ENCODE measurements at places on chromosomes 7 and 10.

- DNase-seq: no peak
Measured at GRCh38 chr7:4803397-4804241, 28.2 kb downstream of the AP5Z1 start.

DNA sequence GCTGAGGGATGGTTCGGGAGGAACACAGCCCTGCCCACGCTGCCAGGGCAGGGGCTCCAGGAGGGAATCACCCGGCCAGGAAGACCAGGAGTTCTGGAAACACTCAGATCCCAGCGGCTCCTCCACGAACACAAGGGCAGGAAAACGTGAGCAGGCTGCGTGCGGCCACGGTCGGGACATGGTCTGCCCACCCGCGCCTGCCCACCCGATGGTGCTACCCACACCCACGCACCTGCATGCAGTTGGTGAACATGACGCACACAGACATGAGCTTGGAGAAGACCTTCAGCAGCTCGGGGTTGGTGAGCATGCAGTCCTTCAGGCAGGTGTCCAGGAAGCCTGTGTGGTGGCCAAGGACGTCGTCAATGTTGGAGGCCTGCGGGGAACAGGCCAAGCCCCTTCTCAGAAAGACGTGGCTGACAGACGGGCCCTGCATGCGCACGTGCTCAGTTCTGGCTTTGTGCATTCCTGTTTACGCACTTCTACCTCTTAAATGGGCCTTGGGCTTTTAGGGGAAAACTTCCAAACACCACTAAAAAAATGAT is 6.2 kb upstream of the ADAM8 start:
- no peak for DNase-seq

DNA sequence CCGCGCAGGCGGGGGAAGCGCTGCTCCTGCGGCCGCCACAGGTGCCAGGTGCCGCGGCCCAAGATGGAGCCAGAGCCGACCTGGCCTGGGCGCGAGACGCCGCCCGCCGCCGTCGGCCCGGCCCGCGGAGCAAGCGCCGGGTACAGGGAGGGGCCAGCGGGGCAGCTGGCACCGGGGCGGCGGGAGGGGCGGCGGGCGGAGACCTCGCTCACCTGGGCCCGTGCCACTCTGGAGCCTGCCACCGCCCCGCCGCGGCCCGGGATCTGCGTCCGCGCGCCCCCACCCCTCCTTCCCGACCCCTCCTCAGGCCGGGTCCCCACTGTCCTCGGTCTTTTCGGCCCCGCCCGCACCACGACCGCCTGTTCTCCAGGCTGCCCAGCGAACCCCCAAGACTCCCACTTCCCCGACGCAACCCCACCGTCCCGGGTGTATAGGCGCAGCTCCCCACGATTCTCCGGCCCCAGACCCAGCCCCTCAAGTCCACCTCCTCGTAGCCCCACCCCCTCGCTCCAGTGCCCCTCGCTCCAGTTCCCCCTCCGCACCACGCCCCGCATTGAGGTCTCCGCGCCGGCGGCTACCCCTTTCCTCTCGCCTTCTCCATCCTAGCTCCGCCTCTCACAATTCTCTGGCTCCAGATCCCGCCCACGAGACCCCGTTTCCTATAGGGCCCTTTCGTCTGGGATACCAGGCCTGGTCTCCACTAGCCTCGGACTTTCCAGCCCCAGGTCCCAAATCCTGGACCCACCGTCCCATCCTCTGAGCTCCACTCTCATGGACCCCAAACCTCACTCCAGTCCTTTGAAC is at the start of gene GPRIN2:
TSS of gene GPRIN2 (minus strand) at position 144 of the 804 bp plus-strand sequence. CDS start 5,922 bp downstream, outside the sequence.
- DNase-seq: peak; percentile 17

DNA sequence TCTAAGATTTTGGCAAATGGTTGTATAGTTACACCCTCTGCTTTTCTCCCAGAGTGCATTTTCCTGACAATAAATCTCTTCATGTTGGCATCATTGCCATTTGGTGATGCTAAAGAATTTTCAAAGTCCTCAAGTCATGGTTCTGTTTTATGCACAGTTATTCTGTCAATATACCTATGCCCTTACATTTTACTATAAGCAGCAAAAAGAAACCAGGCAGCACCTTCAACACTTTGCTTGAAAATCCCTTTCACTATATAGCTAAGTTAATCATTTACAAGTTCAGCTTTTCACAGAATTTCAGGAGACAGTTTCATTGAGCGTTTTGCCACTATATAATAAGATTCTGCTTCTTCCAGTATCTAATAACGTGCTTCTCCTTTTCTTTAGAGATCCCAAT is 22.6 kb downstream of the FIGNL1 start:
- no peak for DNase-seq

GRCh38 chr10:106793617-106794016 is 370.9 kb downstream of the SORCS1 start:
- no peak for DNase-seq

GRCh38 chr10:18075881-18076280 is 64.3 kb upstream of the CACNB2 start:
- no peak for DNase-seq

DNA sequence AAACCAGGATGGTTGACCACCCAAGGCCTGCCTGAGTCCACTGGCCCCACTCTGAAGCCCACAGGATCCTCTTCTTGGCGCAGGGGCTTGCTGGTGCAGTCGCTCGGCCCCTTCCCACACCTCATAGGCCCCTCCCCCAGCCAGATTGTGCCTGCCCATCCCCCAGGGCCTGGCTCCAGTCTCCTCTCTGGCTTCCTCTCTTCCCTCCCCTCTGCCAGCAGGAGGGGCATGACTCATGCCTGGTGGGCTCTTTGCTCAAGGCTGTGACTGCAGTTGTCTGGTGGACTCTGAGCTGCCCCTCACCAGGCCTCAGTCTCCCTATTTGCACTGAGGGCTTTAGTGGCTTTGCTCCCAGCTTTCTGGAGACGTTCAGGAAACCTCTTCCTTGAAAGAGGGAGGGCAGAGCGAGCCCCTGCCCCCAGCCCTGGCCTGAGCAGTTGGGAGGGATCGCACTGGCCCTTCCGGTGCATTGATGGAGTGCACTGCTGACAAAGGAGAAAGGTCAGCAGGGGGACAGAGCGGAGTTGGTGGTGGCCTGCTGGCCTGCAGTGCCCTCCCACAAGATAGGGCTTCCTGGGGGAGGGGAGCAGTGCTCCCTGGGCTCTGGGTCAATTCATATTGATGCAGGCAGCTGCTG is 60.7 kb downstream of the ZMIZ1 start:
- no peak for DNase-seq

DNA sequence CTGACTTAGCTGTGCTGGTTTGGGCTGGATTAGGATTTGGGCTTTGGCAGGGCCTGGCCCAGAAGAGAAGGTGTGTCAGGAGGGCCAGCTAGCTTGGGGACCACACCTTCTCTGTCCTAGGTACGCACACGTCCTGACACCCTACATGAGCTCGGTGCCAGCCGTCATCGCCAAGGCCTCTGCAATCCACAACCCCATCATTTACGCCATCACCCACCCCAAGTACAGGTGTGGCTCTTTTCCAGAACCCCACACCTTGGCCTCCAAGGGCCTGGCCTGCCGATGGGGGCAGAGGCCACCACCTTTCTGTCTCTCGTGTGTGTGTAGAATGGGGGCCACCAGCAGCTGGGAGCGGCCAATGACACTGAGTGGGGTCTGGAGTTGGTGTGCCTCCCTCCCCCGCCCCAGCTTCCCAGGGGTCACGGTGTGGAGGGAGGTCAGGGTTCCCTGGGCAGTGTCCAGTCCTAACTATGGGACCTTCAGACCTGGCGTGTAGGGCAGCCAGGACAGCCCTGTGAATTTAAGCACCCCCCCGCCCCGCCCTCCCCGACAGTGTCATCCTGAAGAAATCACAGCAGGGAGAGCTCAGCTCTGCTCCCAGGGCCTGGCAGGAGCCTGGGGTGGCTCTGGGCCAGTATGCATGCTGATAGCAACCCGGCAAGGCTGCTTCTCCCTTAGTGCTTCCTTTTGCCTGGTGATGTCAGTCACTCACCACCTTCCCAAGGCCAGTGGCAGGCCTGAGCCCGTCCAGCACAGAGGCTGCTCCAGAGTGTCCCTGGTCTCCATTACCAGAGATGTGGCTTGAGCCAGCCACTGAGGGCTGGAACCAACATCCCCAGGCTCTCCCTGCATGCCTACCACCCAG is 6.9 kb upstream of the LDB3 start:
- no peak for DNase-seq

GRCh38 chr7:148487912-148488311 is 102.7 kb upstream of the C7orf33 start:
- no peak for DNase-seq

DNA sequence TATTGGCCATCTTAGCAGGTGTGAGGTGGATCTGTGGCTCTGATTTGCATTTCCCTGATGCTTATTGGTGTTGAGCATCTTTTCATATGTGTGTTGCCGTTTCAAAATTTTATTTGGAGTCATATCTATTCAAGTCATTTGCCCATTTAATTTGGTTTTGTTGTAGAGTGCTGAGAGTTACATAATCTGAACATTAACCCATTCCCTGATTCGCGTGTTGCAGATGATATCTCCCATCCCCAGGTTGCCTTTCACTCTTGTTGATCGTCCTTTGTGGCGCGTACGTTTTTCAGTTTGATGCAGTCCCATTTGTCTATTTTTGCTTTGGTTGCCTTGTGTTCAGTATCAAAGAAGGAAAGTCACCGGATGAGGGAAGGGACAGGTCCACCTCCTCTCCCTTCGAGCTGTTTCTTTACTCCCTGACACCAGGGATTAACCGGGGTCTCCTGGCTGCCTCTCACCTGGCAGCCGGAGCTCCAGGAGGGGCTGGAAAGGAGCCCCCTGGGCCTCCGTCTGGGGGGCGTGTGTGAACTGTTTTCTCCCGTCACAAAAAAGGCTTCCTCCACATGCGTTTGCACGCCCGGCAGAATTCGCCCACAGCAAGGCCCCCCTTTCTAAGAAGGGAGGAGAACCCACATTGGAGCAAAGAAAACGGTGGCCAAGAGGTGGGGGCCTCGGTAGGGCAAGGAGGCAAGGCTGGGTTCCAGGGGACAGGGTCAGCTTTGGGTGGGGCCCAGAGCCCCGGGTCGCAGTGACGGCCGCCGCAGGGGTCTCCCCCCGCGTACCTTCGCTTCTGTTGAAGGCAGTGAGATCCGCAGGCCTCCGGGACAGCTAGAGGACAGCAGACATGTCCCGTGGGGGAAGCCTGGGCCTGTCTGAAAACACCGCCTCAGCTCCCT is 8.3 kb downstream of the MNX1 start:
- DNase-seq: no peak

GRCh38 chr7:129188892-129189660 is 643 bp downstream of the SMO start:
- DNase-seq: peak; percentile 11

- no peak for DNase-seq
Measured at GRCh38 chr10:21733710-21734109, 199.7 kb downstream of the MLLT10 start.

DNA sequence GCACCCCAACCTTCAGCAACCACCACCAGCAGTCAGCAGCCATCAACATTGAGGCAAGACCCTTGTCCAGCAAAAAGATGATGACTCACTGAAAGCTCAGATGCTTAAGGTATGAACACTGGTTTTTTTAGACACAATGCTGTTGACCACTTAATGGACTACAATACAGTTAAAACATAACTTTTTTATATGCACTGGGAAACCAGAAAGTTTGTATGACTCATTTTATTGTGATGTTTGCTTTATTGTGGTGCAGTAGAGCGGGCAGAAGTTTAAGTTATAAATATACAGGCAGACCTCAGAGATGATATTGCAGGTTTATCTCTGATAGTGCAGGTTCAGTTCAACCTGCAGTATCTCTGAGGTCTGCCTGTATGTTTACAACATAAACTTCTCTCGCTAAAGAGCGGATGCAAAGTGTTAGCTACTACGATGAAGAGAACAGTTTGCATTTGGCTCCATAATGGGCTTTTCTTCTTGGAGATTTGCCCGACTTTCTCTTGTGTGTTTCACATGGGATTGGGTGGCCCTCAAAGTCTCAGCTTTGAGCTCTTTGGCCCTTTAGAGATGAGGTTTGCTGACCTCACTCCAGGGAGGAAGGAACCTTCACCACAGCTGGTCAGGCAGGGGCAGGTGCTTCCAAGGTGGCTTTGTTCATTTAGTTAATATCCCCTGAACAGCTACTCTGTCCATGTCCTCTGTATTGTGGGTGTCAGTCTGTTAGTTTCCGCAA is 84.4 kb upstream of the SHH start:
- no peak for DNase-seq

DNA sequence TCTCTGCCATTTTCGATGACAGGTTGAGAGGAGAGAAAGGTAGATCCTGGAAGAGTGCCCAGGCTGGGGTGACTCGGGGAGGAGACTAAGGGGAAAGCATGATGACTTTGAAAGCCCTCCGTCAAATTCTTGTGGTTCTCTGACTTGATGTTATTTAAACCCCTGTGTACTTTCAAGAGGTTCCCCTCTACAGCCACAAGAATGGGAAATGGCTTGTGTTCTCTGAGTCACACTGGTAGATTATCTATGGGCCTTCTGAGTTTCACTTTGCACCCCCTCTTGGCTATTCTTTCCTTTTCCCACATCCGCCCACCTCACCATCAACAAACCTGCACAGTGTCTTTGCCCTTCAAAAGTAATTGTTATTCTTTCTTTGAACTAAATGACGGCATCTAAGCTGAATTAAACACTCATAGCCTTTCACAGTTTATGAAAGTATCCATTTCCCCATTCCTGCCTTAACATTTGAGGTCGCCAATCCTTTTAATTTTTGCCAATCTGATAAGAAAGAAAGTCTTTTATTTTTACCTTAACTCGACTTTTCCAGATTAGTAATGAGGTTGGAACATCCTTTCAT is 24.1 kb downstream of the PRF1 start:
- DNase-seq: peak; percentile 74

DNA sequence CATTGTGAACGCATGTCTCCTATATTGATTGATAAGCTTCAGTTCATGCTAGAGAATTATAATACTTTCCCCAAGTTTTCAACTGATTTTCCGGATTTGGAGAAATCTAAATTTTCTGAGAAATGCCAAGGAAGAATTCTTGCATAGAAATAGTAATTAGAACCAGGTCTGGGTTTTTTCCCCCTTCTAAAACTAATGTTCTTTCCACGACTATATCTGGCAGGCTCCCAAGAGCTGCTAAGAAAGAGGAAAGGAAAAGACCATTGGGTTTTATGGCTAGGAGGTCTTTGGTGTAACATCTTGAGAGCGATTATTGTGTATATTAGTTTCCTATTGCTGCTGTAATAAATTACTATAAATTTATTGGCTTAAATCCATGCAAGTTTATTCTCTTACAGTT is 71.8 kb upstream of the CACNB2 start:
- no peak for DNase-seq

GRCh38 chr7:3634396-3634795 is 333.3 kb downstream of the SDK1 start:
- DNase-seq: no peak

DNA sequence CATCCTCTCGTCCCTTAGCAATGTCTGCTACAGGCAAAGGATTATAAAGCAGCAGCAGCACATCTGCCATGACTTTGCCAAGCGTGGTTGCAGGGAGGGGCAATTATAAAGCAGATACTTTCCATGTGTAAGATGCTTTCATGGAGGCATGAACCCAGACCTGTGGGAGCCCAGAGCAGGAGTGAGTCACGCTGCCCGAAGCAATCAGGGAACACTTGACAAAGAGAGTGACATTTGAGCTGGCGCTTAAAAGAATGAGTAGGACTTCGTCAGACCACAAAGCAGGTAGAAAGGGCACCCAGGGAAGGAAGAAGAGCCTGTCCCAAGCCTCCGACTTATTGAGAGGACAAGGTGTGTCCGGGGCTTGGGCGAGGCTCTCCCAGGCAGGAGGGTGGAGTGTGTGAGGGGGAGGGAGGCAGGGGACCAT is 147.2 kb downstream of the MYOF start:
- DNase-seq: no peak
